ENCODE measurements at places on chromosomes 12 and 14. TPM values are rescaled to one million over a fixed set of nuclear protein-coding genes. Genes with fewer than 3 reads are reported as not detected.

Gene CCDC175
- 0.57 TPM for polyA plus RNA-seq

Gene ESR2
- 0.91 TPM for polyA plus RNA-seq

Gene MYF5
- 0.18 TPM for polyA plus RNA-seq

Gene CCDC196
- polyA plus RNA-seq = 0.29 TPM

Gene C12orf75
- 94.3 TPM for polyA plus RNA-seq

Gene ANO6
- polyA plus RNA-seq = 63.1 TPM

Gene C12orf56
- polyA plus RNA-seq = 1.6 TPM

Data from renal pelvis (tissue), 12 donors.